ENCODE measurements at places on chromosomes 4 and X.

DNA sequence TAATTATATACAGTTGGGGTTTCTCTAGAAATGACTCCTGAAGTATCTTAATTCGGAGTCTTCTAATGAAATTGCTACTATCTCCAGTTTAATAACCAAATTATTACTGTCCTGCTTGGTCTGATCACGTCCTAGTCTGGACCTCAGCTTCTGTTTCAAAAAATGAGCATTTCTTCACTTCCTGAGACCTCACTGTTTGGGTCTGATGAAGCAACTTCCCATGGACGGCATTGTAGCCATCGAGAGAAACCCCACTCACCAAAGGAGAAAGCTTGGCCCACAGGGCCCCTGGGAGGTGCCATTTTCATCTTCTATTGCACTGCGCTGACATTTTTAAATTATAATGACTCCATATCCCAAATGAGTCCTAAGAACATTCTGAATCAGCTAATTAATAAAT, 178.0 kb downstream of the MGST2 start:
- no peak for DNase-seq

DNA sequence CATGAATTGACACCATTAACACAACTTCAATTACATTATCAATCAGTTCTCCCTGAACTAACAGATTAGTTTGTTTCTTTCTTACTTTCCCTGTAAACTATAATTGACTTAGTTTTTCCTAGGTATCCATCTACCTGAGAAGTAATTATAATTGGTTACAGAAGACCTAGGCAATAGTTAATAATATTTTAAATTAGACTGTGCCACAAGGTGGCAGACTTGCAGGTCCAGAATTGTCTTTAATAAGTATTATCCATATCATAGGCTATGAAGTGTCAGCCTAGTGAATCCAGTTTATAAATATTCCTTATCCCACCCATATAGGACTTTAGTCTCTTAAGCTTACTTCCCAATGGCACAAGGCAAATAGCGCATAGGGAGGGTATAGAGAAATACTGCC, 48.9 kb upstream of the FAM47B start:
- DNase-seq = no peak

DNA sequence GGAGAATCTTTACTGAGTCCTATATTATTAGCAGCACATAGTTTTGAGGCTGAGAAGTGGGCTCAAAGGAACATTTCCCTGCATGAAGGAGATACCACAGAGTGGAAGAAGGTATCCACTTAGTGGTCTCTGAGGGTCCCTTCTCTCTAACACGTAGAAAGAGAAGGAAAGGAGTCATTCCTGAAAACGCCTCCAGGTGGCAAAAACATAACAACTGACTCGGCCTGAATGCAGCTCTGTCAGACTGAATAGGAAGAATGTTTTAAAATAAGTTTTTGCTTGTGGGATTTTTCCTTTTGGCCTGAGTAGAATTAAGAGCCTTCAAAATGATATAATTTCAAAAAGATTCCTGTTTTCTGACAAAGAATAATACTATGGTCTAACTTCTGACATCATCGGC, 23.3 kb downstream of the RPGR start:
- DNase-seq = no peak

GRCh38 chr4:165204462-165204830, 2.9 kb upstream of the KLHL2 start:
- DNase-seq = peak; percentile 7

GRCh38 chr4:3869174-3869572, 103.0 kb downstream of the ADRA2C start:
- no peak for DNase-seq

DNA sequence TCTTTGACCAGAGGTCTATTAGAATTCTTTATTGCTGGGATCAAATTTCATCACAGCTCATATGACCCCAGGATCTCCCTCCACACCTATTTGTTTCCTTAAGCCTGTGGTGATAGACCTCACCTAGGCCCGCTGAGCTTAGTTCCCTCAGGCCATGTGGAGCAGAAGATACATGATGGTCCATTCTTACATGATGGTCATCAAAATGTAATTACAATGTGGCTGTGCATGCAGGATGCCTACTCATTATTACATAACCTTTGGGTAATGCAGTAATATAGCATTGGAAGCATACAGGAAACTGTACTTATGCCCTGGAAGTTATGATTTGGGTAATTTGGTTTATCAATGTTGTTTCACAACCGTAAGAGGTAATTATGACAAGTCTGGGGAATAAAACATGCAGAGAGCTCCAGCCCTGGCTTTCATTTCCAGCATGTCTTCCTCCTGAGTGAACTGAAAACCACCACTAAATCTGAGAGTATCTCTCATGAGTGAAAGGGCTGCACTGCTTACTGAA, 67.0 kb upstream of the AGA start:
- no peak for DNase-seq

GRCh38 chr4:7558436-7558835, 123.7 kb upstream of the PSAPL1 start:
- DNase-seq = no peak

DNA sequence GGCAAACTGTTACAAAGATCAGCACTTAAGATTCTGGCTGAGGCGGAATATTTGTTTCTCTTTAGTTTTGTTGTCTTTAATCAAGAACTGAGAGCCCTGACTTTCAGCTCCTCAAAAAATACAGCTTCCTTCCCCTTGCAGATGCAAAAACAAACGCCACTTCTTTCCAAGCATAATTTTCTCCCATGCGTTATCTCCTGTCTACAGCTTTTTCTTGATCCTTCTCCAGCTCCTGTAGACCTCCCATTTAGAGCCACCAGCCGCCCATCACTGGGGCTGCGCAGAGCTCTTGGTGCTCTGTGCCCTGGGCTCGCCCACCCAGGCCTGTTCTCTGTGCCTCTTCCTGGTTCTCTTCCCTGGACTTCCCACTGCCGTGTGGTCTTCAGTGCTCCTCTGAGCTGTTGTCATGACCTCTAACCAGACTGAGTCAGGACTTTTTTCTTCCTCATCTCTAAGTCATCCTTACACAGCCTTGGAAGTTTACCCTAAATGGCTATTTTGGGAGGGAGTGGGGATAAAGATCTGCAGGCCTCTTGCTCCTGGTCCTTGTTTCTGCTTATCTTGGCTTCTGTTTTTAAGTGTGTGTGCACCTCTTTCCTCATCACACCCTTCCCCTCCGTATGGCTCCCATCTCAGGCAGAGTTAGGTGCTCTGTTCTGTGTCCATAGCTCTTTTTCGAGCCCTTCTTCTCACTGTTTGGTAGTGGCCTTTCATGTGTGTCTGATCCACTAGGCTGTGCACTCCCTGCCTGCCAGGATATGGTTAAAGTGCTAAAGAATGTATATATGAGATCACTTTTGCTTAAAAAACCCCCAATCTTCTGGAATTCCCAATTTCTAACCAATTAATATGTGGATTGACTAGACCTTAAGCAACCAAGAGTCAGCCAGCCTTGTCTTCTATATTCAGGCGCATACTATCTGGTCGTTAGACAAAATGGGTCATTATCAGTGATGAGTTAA, 122.5 kb downstream of the PTTG2 start:
- DNase-seq = no peak

All from activated naive CD4-positive, alpha-beta T cell treated with Interleukin-2 at 50 U/mL for 16 hours (primary cell).